ENCODE measurements at places on chromosomes 1 and 21.

DNA sequence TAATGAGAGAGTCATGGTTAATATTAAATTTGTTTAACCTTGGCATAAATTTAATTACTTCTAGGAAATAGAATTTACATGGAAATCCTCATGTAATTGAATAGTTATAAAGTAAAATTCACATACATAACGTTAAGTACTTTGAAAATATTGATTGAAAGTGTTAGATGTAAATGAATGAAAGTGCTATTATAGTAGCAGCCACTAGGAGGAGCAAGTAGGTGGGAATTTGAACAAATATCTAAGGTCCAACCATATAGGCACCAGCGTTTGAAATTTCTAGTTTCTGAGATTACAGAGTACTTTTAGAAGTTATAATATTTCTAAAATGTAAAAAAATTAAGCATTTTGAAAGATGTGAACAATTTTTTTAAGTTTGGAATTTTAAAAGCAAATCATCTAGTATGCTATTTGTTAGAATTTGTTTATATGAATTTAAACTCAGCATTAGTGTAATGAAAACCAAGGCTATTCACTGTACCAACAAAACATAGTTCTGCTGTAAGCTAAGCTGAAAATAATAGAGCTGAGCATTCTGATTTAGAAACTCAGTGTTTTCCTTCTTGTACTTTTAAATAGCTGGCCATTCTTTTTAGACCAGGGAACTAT lies 3.3 kb downstream of the B3GALT2 start:
- no peak for DNase-seq

- DNase-seq, result peak; percentile 78
These were observed 8.7 kb upstream of the UMODL1 start for GRCh38 chr21:42062236-42063022.

GRCh38 chr1:200471739-200472138 lies 61.9 kb upstream of the ZNF281 start:
- no peak for DNase-seq

DNA sequence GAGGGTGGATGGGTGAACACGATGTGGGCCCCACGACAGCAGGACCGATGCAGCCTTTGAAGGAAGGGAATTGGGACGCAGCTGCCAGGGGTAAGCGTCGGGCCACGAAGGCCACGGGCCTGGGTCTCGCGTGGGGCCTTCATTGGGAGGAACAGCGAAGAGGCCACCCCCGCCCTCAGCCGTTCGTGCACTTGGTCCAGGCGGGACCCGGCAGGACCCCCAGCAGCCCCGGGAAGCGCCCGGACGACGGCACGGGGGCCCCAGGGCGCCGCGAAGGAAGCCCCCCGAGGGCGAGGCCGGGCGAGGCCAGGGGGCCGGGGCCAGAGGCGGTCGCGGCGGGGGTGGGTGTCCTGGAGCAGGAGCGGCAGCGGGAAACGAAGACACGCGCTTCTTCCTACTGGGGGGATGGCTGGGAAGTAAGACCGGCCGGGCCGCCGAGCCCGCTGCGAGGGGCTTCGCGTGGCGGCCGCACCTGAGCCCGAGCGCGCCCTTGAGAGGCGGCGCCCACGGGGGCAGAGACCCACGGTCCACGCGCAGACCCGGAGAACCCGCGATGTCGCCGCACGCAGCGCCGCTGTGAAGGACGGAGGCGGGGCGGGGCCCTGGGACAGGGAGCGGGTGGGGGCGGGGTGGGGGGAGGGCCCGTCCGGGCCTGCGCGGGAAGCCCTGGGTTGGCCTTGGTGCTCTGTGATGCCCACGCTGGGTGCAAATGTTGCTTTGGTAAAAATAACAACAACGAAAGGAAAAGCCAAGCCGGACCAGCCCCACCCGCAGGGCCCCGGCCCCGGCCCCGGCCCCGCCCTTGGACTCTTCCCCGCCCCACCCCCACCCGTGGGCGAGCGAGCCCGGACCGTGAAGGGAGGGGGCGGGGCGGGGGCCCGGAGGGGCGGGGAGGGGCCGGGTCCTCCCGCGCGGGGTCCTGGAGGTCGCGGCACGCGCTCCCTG lies 56.0 kb upstream of the ADARB1 start:
- DNase-seq, result no peak

DNA sequence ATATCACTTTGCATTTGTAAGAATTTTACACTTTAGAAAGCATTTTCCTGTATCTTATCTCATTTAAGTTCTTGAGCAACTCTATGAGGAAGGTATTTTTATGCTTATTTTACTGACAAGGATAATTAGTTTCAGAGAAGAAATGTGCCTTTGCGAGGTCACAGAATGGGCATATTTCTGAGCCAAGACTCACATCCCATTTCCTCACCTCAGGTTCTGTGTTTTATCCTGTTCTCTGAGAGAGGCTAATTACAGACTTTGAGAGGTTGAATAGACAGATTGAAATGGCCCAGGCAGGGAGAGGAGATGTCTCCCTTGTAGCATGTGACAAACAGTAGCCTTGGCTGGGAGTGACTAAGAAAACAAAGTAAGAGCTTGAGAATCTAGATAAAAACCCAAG lies 39.1 kb upstream of the ZC3H11B start:
- DNase-seq, result no peak

DNA sequence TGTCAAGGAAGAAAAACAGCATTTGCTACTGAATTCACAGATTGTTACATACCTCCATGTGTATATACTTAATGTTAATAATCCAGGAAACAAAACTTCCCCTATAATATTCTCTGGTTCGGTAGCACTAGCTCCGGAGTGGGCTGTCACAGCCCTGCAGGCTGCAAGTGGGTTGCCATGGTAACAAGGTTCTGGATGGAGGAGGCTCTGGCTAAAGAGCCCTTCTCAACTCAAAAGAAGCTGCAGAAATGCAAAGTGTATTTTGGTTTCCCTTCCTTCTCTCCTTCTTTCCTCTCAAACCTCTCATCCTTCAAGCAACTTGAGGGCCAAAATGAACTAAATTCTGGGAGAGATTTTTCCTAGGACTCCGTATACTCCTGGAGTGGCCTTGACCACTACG lies 45.2 kb downstream of the ASTN1 start:
- no peak for DNase-seq

DNA sequence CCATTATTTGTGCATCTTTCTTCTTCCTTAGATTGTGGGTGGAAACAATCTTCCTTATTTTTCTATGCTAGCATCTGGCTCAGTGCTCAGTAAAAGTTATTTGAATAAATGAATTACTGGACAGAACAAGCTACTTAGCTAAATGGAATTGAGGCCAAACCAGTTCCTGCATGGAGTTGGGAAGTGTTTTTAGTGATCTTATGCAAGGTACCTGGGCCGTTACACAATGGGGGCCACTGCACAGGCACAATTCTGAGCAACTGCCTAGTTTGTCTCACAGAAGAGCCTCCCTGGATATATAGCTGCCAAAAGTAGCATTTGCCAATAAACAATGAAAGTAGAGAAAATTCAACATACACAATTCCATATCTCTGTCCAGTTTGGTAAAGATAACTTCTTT lies 27.0 kb upstream of the SERBP1 start:
- DNase-seq, result no peak

DNA sequence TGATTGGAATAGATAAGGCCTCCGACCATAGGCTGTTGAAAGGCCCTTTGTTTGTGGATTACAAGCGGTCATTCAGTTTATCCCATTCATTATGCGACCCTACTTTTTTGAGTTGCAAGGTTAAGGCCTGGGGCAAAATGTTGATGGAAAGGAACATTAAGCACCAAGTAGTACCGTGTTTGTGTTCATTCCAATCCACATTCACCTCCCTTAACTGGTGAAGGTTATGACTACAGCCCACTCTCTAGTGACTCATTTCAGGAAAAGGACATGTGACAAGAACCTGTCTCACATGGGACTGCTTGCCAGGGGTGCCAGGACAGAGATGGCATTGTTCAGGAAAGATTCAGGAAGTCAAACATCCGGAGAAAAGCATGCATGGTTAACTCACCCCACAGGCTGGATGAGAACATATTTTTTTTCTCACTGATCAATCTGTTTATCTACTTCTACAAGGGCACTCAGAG lies 81.6 kb downstream of the CD58 start:
- no peak for DNase-seq

- DNase-seq, result no peak
These were observed 25.2 kb upstream of the SCYL3 start for GRCh38 chr1:169918927-169919326.

DNA sequence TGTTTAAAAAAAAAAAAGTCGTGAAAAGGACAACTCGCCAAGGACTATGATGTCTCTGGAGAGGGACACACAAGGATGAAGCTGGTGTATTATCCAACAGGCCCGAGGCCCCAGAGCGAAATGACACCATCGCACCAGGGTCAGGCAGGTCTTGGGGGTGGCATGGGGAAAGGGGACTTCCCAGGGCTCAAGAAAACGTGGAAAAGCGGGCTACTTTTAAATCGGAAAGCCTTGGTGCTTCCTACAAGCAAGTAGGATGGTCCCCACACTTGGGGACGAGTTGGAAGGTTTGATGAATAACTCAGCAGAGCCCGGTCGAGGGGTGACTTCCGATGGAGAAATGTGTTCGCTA lies 505 bp upstream of the GNPAT start:
- DNase-seq, result no peak

DNA sequence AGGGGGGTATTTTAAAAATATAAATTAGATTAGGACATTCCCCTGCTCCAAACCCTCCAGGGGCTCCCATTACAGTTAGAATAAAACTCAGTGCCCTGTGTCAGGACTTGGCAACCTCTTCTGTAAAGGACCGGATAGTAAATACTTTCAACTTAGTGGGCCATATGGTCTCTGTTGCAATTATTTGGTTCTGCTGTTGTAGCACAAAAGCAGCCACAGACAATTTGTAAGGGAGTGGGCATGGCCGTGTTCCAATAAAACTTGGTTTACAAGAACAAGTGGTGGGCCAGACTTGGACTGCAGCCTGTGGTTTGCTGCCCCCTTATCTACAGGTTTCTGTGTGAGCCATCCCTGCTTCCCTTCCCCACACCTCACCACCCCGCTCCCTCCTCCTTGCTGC lies 92.0 kb downstream of the ACTL8 start:
- no peak for DNase-seq

GRCh38 chr1:213605732-213606131 lies 382.0 kb upstream of the PROX1 start:
- no peak for DNase-seq

GRCh38 chr1:4312024-4312423 lies 342.4 kb upstream of the AJAP1 start:
- DNase-seq, result no peak

DNA sequence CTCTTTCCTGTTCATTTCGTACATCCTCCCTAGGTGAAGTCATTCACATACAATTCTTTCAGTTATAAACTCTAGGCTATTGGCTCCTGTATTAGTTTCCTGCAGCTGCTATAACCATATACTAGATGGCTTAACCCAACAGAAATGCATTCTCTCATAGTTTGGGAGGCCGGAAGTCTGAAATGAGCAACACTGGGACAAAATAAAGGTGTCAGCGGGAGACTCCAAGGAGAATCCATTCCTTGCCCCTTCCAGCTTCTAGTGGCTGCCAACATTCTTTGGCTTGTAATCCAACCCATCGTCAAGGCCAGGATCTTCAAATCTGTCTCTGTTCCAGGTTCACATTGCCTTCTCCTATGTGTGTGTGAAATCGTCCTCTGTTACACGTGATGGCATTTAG lies 71.3 kb downstream of the TOR3A start:
- DNase-seq, result no peak

- DNase-seq, result no peak
These were observed 15.2 kb downstream of the WLS start for GRCh38 chr1:68217060-68217554.

- peak; percentile 65 for DNase-seq
These were observed 58.4 kb upstream of the COL6A1 start for GRCh38 chr21:45923146-45923545.

DNA sequence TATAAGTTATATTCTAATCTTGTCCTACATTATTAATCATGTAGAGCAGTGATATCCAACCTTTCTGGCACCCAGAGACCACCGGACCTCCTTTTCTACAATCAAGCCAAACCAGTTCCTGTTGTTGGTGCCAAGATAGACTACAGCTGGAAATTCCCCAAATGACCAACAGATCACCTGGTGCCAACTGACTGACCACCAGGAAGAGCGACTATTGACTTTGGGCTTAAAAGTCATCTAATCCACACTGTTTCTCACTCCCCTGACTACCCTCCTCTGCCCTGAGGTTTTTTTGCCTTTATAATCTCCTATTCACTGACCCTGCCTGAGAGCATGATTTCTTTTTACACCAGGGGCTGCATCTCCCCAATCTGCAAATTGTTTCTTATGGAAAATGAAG lies 425.2 kb downstream of the TTLL7 start:
- DNase-seq, result no peak

GRCh38 chr1:168550971-168551370 lies 7.2 kb upstream of the XCL2 start:
- no peak for DNase-seq

DNA sequence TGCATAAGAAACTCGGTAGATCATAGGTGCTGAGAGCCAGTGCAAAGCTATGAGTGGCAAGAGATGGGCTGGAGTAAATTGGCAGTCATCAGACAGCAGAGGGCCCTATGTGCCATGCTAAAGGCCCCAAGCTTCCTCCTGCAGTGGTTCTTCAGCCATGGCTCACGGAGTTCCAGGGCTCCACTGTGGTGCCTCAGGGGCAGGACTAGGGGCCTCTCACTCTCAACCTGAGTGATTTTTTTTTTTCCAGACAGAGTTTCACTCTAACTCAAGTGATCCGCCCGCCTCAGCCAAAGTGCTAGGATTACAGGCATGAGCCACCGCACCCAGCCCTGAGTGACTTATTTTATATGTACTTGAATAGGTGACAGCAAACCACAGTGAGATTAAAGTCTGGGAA lies 10.4 kb upstream of the GJA8 start:
- DNase-seq, result no peak

DNA sequence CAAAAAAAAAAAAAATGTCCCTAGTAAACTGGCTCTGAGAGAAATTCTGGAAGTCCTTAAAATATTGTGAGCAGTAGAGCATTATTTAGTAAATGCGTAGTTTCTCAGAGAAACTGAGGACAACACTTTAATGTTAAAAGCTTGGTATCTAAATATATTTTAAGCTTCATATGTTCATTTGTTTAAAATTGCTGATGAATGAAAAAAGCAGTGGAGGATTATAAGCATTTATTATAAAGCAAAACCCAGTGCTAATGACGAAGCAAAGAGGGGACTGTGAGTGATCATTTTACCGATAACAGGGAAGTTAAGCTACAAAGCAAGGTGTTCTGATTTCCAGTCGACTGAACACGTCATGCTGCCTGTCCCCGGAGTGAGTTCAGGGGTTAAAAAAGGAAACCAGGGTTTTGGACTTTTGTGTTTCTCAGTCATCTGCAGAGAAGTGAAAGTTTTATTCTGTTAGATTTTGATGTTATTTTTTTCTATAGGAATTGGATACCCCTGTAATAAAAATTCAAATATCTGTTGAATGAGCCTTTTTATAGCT lies 64.5 kb upstream of the SCCPDH start:
- no peak for DNase-seq
